Keratinocyte (primary cell): ENCODE measurements at places on chromosomes 3 and 15. TPM values are rescaled to one million over a fixed set of nuclear protein-coding genes. Genes with fewer than 3 reads are reported as not detected.

GRCh38 chr3:57393977-57394376 lies 101.5 kb upstream of the ASB14 start:
- no peak for DNase-seq

DNA sequence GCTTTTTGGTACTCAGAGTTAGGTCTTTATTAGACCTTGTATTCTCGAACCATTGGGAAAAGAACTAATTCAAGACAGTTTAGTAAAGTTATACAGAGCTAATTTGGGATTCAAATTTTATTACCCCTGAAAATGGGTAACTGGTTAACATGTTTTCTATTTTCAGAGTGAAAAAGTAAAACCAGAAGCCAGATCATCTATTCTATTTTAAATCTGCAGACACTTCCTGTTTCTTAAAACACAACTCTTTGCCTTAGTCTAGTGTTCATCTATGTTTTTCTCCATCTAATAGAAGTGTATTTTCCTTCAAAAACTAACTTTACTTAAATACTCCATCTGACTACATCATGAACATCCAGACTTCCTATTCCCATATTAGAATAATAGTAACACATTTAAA lies 113.4 kb downstream of the CCNL1 start:
- DNase-seq, result no peak

DNA sequence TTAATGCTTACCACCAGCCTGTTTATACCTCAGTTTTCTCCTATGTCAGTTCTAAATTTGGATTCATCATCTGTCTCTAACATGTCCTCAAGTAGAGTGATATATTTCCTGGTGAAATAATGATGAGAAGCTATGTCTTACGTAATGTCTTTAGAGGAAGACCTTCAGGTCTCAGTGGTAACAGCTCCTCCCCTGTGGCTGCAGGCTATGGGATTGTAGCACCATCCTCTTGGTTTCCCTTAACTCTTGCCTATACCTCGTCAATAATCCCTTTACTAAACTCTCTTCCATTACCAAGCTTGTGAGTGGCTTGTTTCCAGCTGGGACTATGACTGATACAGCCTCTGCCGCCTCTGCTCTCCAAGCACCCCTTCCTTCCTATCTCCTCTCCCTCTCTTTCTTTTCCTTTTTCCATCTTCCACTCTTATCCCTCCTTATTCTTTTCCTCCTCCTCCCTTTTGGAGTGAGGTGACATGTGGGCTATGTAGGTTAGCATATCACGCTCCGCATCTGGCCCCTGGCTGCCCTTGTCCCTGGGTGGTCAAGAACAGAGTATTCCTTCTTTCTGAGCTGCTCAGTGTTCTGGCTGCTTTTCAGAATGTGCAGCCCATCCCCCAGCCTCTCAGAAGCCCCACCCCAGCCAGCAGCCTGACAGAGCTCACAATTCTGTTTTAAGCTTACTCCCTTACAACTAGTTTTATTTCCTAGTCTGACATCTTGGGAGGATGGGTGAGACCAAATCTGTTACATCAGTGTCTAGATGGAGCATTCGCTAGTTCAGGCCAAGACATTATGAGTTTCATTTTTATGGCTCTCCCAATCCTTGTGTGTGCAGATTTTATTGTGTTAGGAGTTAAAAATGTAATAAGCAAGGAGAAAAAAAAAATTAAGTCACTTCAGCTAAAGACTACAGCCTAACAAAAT lies 75.0 kb upstream of the RNU6-1 start:
- DNase-seq, result no peak

- DNase-seq, result no peak
These were observed 28.5 kb downstream of the TRIM42 start for GRCh38 chr3:140706360-140706759.

- DNase-seq, result no peak
These were observed 197.9 kb downstream of the XXYLT1 start for GRCh38 chr3:195072916-195073564.

- no peak for DNase-seq
These were observed 137.6 kb upstream of the ZNF385D start for GRCh38 chr3:21888656-21889055.

DNA sequence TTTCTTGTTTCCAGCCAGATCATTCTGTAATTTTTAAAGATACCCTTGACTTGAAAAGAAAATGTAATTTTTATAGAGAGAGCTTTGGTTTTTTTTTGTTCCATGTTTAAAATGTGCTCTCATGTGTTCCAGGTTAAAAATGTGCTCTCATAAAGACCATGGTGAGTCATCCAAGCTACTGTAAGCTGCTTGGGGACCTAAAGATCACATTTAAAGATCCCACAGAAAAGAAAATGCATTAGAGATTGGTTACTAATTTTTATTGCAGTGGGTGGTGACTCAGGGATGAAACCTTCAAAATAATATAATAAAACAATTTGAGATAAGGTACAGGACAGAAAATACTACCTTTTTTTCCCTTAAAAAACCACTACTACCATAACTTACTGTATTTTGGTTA lies 11.0 kb downstream of the TCF12 start:
- no peak for DNase-seq

DNA sequence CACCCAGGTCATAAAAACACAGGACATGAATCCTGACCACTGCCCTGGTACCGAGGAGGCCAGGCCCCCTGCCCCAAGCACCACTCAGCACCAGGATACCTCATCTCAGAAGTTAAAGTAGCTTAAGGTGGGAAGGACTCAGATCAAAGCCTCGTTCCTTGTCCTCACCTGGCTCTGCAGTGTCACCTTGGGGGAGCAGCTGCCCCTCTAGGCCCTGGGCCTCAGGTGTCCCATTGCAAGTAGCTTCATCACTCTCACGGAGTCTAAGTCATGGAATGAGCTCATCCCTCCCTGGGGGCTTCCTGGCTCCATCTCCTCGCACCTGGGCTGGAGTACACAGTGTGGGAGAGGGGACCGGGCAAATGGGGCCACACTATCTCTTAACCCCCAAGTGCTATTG lies 148.0 kb downstream of the TPRA1 start:
- DNase-seq, result no peak

DNA sequence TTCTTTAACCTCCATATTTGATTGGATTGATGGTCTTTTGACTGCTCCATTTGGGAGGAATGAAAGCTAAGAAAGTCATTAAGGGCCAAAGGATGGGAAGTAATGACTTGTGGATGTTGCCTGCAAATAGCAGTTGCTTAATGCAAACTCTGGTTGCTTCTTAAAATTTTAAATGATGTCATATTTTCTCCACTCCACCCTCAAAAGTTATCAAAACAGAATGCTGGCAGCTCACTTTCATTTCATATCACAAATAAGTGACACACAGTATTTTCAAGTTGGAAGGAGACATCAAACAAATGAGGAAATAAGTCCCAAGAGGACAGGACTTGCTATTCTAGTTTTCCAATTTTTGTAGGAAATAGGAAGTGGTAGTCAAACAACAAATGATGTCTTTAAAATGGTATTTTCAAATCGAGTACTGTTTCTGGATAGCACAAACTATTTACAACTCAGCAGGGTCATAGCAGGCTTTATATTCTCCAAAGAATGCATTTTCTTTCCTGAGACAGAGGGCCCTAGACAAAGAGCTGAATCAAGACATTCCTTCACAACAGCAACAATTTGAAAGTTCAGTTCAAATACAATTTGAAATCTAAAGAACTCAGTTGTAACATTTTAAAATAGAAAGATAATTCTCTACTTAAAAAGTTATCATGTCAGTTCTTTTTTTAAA lies 165.1 kb upstream of the UBE2E1 start:
- no peak for DNase-seq

DNA sequence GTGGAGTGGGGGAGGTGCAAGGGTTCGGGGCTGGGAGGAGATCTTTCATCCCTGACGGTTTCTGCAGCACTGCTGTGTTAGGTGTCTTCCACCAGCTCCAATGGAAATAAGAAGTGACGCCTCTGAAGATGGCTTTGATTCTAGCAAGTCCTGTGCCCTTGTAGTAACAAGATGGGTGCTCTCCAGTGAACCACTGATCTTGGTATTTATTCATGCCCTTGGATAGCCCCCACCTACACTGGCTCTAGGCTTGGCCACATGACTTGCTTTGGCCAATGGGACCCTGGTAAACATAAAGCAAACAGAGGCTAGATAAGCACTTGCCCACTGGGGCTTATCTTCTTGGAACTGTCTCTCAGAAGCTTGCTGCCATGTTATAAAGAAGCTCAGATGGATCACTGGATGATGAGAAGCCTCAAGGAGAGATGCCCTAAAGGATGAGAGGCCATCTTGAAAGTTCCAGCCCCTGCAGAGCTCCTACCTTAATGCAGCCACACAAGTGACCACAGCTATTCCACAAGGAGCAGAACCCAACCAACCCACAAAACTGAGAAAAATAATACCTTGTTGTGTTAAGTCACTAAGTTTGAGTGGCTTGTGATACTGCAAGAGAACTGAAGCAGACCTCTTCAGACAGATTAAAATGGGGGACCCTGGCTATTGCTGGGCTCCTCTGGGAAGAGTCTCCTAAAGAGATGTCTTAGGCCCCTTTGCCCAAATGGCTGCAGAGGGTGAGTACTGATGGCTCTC lies 137.9 kb downstream of the PDCD6IP start:
- DNase-seq, result no peak

DNA sequence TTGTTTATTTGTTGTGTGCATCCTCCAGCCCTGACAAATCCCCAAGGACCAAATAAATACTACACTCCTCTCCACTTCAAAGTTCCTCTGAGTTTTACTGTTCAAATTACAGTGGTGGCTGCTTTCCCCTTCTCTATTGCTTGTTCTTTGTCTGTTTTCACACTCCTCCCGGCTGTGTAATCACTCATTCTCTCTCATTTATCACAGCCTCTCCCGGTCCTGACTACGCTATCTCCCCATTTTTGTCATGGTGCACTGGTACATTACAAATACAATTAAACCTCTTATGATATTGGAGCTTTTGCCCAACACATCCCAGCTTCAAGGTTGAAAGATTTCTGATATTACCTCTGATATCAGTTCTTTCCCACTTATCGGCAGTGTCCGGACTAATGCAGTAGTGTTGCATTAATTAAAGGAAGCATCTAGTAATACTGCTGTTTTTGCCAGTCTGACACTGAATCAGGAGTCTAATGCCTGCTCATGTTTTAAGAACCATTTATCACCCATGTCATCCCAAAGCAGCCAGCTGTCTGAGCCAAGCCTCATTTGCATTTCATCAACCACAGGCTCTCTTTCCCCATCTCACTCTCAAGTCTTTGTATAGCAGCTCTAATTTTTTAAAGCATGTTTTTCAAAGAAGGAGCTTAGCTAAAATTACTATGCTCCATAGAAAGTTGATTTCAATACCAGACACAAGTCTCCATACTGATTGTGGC lies 740.5 kb downstream of the ROBO2 start:
- no peak for DNase-seq

- DNase-seq, result no peak
These were observed 847.1 kb upstream of the ALCAM start for GRCh38 chr3:104519468-104520227.

DNA sequence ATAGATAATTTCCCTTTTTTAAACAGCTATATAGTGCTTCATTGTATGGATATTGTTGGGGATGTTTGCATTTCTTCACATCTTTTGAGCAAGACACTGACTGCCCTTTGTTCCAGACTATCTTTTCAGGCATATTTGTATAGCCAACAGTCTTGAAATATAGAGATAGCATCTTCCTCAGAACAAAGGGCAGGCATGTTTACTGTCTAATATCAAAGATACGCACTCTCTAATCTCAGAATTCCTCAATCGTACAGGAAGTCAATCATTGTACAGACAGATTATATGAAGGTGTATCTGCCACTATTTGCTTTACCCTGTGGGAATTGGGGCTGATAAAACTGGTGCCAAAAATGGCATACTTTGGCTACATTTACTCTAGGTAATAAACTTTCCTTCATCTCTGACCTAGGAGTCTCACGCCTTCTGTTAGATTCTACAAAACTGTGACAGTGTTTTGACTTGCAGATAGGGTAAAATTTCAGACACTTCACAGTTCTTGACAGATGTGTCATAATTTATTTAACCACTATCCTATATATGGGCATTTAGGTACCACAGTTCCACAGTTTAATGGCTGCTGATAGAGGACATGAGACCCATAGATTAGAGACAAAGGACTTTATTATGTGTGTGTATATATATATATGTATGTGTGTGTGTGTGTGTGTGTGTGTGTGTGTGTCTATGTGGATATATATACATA lies 321.0 kb downstream of the IGSF11 start:
- no peak for DNase-seq

DNA sequence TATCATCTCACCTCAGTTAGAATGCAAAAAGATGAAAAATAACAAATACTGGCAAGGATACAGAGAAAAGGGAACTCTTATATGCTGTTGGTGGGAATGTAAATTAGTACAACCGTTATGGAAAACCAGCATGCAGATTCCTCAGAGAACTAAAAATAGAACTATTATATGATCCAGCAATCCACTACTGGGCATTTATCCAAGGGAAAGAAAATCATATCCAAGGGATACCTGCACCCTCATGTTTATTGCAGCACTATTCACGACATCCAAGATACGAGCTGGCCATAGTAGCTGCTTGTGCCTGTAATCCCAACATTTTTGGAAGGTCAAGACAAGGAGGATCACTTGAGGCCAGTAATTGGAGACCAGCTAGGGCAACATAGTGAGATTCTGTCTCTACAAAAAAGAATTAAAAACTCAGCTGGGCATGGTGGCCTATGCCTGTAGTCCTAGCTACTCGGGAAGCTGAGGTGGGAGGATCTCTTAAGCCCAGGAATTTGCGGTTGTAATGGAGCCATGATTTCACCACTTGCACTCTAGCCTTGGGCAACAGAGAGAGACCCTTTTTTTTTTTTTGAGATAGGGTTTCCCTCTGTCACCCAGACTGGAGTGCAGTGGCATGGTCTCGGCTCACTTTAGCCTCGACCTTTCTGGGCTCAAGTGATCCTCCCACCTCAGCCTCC lies 26.6 kb downstream of the USP50 start:
- DNase-seq, result no peak

GRCh38 chr15:57591822-57592367 lies at the start of gene MYZAP:
MYZAP (plus strand) TSS chr15:57591904; CDS start chr15:57592035, 131 bp downstream.
- DNase-seq, result no peak

DNA sequence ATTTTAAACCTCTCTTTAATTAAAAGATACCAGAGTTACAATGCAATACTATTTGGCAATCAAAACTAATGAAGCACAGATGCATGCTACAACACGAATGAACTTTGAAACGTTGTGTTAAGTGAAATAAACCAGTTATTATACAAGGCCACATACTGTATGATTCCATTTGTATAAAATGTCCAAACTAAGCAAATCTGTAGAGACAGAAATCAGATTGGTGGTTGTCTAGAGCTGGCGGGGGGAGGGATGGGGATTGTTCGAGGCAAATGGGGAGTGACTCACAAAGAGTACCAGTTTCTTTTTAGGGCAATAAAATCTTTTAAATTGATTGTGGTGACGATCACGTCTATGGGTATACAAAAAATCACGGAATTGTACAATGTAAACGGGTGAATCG lies 677.0 kb downstream of the NTRK3 start:
- DNase-seq, result no peak

- no peak for DNase-seq
These were observed 60.8 kb downstream of the MINDY4B start for GRCh38 chr3:150844484-150844883.

PROK2 gene
- polyA plus RNA-seq, result not detected in 3 replicates

NR2E3 gene
- polyA plus RNA-seq, result 0.18 to 0.46 TPM (median 0.18 TPM) in 3 replicates

C3orf70 gene
- polyA plus RNA-seq, result 0.01 TPM in 1 of 3 replicates, not detected in the others

EPHB3 gene
- polyA plus RNA-seq, result 2.2 to 6.7 TPM (median 3.7 TPM) in 3 replicates

PLSCR5 gene
- polyA plus RNA-seq, result not detected in 3 replicates

CP gene
- polyA plus RNA-seq, result 0.03 TPM in 1 of 3 replicates, not detected in the others

STAC gene
- polyA plus RNA-seq, result 3.8 to 7.9 TPM (median 7.7 TPM) in 3 replicates
